HFFc6 (cell line): ENCODE measurements at places on chromosomes 3 and 15. TPM values are rescaled to one million over a fixed set of nuclear protein-coding genes. Genes with fewer than 3 reads are reported as not detected.

DNA sequence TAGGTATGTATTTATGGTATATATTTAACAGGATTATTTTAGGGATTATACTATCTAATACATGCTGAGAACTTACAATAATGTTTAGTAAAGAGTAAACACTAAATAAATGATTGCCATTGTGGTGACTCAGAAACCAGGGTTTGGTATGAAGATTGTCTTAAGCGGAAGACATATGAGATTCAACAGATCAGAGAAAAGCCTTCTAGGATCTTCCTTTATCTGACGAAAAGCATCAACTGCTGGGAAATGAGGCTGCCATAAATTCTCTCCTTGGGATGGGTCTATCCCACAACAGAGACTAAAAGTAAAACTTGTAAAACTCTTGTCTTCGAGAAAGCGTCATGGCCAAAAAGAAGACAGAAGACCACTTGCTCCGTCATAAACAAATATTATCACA lies 1352.2 kb upstream of the EPHA6 start:
- DNase-seq: no peak

DNA sequence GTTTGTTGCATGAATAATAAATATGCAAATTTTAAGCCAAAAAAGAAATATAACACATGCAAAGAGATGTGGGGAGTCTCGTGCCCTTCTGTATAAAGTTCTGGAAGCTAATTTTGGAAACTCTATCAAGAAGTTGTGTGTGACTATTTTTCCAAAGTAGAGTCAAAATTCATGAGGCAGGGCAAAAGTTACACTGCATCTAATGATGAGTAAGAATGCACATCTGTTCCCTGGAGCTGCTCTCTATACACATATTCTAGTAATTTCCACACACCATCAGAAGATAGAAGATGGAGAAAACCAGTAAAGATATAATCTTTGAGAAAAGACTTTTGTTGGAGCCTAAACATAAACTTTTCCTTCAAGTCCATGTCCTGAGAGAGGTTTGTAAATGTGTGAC lies 199.6 kb downstream of the FHIT start:
- DNase-seq: no peak

DNA sequence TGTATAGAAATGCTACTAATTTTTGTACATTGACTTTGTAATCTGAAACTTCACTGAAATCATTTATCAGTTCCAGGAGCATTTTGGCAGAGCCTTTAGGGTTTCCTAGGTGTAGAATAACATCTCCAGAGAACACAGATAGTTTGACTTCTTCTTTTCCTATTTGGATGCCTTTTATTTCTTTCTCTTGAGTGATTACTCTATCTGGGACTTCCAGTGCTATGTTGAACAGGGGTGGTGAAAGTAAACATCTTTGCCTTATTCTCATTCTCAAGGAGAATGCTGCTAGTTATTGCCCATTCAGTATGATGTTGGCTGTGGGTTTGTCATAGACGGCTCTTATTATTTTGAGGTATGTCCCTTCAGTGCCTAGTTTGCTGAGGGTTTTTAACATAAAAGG lies 697.9 kb upstream of the ROBO1 start:
- DNase-seq: no peak

GRCh38 chr3:188154809-188155574 lies 1.0 kb downstream of the LPP start:
- DNase-seq: no peak

- DNase-seq: no peak
These were observed 404.6 kb downstream of the SI start for GRCh38 chr3:164673738-164674137.

- no peak for DNase-seq
These were observed 239.2 kb downstream of the THRB start for GRCh38 chr3:24255414-24255813.

GRCh38 chr3:5123937-5124336 lies 1.8 kb downstream of the ARL8B start:
- no peak for DNase-seq

DNA sequence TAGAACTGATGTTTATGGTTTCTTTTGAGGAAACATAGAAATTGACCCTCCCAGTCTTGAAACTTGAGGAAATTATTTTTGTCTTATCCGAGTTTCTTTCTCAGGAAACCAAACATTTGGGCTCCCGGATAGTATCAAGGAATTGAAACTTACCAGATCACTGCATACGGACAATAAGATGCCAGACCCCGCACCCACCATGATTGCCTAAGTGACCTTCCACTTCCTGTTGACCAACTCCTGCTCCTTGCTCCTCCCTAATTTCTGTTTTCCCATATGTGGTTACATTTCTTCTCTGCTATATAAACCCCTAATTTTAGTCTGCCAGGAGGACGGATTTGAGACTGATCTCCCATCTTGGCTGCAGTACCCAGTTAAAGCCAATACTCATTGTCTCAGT lies 118.4 kb upstream of the TPRG1 start:
- DNase-seq: no peak

DNA sequence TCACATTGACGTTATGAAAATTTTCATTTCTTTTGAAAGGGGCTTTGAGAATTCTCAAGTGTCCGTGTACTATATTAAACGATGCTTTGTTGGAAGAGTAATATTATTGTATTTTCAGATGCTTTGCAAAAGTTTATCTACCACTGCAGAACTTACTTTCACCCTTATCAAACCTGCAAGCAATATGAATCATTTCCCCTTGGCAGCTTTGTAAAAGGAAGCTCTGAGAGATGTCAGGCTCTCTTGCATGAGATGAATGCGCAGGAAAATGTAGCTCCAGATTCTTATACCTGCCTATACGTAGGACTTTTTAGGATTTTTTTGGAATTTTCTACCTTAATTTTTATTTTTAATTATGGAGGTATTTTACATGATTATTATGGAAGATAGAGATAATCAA lies 34.5 kb downstream of the GPD1L start:
- no peak for DNase-seq

GRCh38 chr15:72521682-72522081 lies 47.6 kb downstream of the ARIH1 start:
- no peak for DNase-seq

- no peak for DNase-seq
These were observed 79.8 kb downstream of the RFTN1 start for GRCh38 chr3:16433701-16434151.

Gene COLQ
- total RNA-seq: 0.21 to 0.50 TPM (median 0.47 TPM) in 3 replicates

Gene STAC
- not detected in 3 replicates for total RNA-seq

Gene P2RY12
- total RNA-seq: not detected in 3 replicates

Gene SLC9C1
- total RNA-seq: not detected in 3 replicates
